Activated naive CD4-positive, alpha-beta T cell treated with anti-CD3 and anti-CD28 coated beads for 36 hours (primary cell): ENCODE measurements at places on chromosomes 4 and X.
A peak's percentile ranks its signal among the peaks of the same experiment; 100 is the strongest.

GRCh38 chrX:7286168-7286837 lies 138.3 kb upstream of the PUDP start:
- no peak overlapping the region for H3K27ac ChIP-seq
- H3K27me3 ChIP-seq = no peaks in the 10 kb centered on the region
- H3K4me1 ChIP-seq = no peaks in the 10 kb centered on the region

DNA sequence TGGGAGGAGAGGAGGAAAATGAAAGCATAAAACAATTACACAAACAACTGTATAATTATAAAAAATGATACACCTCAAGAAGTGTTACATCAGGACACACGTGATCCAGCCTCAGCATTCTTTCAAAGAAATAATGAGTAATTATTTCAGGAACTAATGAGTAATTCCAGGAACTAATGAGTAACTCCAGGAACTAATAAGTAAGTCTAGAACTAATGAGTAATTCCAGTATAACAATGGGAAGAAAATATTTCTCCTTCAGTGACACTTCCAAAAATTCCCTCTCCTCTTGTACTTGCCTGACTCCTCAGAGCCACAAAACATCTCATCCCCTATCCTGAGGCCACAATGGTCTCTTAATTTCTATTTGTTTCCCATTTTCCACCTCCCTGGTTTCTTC lies 63.5 kb upstream of the COL25A1 start:
- no peak overlapping the region for H3K4me3 ChIP-seq
- peaks cover 5% of the 10 kb centered on the region for H3K4me1 ChIP-seq
- H3K27me3 ChIP-seq = peaks cover 2% of the 10 kb centered on the region
- no peak overlapping the region for H3K27ac ChIP-seq

DNA sequence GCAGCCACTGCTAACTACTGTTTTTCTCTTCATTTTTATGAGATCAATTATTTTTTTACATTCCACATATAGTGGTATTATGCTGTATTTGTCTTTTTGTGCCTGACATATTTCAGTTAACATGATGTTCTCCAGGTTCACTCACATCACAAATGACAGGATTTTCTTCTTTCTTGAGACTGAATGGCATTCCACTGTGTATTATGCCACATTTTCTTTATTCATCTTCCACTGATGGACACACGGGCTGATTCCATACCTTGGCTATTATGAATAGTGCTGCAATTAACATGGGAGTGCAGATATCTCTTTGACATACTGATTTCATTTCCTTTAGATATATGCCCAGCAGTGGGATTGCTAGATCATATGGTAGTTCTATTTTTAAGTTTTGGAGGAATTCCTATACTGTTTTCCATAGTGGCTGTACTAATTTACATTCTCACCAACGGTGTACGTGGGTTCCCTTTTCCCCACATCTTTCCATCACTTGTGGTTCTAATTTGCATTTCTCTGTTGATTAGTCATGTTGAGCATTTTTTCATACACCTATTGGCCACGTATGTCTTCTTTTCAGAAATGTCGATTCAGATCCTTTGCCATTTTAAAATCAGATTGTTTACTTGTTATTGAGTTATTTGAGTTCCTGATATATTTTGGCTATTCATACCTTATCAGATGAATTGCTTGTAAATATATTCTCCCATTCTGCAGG lies 14.9 kb upstream of the ZCCHC4 start:
- H3K27ac ChIP-seq = no peak overlapping the region
- H3K36me3 ChIP-seq = no peaks in the 10 kb centered on the region
- no peaks in the 10 kb centered on the region for H3K4me1 ChIP-seq
- H3K4me3 ChIP-seq = no peak overlapping the region
- H3K27me3 ChIP-seq = peaks cover 6% of the 10 kb centered on the region

- no peaks in the 10 kb centered on the region for H3K36me3 ChIP-seq
- H3K4me3 ChIP-seq = no peak overlapping the region
- H3K4me1 ChIP-seq = no peaks in the 10 kb centered on the region
- H3K27ac ChIP-seq = no peak overlapping the region
- H3K27me3 ChIP-seq = no peaks in the 10 kb centered on the region
- no peak for DNase-seq
Observed at GRCh38 chrX:36344301-36344700, 424.8 kb downstream of the CFAP47 start.

GRCh38 chr4:170772429-170772828 lies 682.7 kb upstream of the AADAT start:
- H3K27ac ChIP-seq = no peak overlapping the region
- no peaks in the 10 kb centered on the region for H3K4me1 ChIP-seq
- no peaks in the 10 kb centered on the region for H3K36me3 ChIP-seq
- no peaks in the 10 kb centered on the region for H3K27me3 ChIP-seq
- H3K4me3 ChIP-seq = no peak overlapping the region

GRCh38 chr4:1192091-1192492 lies 19.7 kb upstream of the SPON2 start:
- no peak overlapping the region for H3K4me3 ChIP-seq
- no peak for DNase-seq
- no peaks in the 10 kb centered on the region for H3K36me3 ChIP-seq

DNA sequence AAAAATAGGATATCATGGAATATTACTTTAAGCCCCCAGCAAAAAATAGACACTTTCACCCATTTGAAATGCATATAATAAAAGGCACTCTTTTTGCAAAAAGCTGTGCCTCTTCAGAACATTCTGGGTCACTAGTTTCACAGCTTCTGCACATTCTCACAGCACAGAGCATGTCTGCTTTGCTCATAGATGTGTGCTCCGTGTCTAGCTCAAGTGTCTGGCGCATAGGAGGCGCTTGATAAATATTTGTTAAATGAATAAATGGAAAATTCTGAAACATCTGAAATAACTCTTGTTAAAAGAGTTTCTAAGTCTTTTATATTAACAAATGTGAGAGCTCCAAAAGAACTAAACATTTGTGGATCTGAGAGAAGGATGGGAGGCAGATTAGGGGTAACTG lies 275.2 kb downstream of the PTTG2 start:
- no peaks in the 10 kb centered on the region for H3K36me3 ChIP-seq
- H3K27ac ChIP-seq = no peak overlapping the region
- no peaks in the 10 kb centered on the region for H3K27me3 ChIP-seq

DNA sequence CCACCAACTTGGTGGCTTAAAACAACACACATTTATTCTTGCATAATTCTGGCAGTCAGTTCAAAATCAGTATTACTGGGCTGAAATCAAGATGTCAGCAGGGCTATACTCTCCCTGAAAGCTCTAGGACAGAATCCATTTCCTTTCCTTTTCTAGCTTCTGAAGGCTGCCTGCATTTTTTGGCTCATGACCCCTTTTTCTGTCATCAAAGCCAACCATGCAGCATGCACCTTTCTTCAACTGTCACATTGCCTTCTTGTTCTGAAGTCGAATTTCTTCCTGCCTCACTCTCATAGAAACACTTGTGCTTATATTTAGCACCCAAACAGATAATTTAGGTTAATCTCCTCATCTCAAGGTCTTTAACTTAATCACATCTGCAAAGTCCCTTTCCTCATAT lies 79.8 kb upstream of the PPP1R2C start:
- peaks cover 4% of the 10 kb centered on the region for H3K4me1 ChIP-seq
- no peaks in the 10 kb centered on the region for H3K36me3 ChIP-seq
- no peaks in the 10 kb centered on the region for H3K27me3 ChIP-seq
- H3K27ac ChIP-seq = no peak overlapping the region

DNA sequence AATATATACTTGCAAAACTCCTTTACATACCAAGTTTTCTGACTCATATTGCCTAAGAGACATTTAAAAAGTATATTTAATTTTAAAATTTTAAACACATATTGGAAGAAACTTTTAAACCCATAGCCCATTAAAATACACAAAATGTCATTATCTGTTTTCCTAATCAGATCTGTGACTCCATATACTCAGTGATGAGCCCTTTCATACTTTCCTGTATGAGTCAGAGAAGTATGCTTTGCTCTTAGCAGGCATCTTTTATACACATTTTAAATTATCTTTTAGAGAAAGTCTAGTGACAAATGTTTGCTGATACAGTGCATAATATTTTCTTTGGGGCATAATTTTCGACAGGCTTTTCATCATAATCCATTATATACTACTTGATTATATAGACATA lies 26.4 kb downstream of the SPIN3 start:
- no peak overlapping the region for H3K4me3 ChIP-seq
- no peak for DNase-seq
- peaks cover 11% of the 10 kb centered on the region for H3K36me3 ChIP-seq
- H3K4me1 ChIP-seq = peaks cover 6% of the 10 kb centered on the region

DNA sequence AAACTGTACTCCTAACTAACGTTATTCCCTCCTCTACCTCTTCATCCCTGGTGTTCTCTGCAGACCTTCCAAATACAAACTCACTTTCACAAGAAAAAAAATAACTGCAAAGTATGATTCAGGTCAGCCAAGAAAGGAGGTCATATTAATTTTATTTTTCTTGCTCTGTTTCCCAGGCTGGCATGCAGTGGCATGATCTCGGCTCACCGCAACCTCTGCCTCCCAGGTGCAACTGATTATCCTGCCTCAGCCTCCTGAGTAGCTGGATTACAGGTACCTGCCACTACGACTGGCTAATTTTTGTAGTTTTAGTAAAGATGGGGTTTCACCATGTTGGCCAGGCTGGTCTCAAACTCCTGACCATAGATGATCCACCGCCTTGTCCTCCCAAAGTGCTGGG lies 156.6 kb downstream of the CHIC2 start:
- H3K27me3 ChIP-seq = peaks cover 46% of the 10 kb centered on the region
- DNase-seq = no peak

GRCh38 chr4:121726642-121727268 lies 30.0 kb upstream of the ANXA5 start:
- no peaks in the 10 kb centered on the region for H3K27me3 ChIP-seq
- DNase-seq = peak; percentile 36
- H3K27ac ChIP-seq = no peak overlapping the region
- H3K4me3 ChIP-seq = no peak overlapping the region
- peaks cover 5% of the 10 kb centered on the region for H3K4me1 ChIP-seq

GRCh38 chr4:33296876-33297455 lies 2576.8 kb downstream of the PCDH7 start:
- H3K4me1 ChIP-seq = no peaks in the 10 kb centered on the region
- no peak for DNase-seq
- H3K27ac ChIP-seq = no peak overlapping the region

DNA sequence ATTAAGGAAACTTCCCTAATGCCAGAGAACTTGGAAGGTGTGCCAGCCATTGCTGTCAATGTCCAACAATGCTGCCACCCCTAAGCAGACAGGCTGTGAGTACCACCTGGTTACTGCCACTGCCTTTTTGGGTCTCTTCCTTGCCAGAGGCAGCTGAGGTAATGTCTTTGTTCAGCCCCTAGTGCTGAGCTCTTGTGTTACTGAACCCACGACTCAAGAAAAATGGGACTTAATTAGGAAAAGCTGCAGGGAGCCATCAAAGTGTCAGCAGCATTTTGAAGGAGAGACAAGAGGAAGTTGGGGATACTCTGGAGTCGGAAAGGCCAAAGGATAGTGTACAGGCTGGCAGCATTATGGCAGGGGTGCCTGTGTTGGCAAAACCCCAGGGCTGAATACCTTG lies 283.7 kb downstream of the AFF2 start:
- DNase-seq = no peak
- peaks cover under 1% of the 10 kb centered on the region for H3K36me3 ChIP-seq
- no peaks in the 10 kb centered on the region for H3K4me1 ChIP-seq
- no peaks in the 10 kb centered on the region for H3K27me3 ChIP-seq
- H3K27ac ChIP-seq = no peak overlapping the region

DNA sequence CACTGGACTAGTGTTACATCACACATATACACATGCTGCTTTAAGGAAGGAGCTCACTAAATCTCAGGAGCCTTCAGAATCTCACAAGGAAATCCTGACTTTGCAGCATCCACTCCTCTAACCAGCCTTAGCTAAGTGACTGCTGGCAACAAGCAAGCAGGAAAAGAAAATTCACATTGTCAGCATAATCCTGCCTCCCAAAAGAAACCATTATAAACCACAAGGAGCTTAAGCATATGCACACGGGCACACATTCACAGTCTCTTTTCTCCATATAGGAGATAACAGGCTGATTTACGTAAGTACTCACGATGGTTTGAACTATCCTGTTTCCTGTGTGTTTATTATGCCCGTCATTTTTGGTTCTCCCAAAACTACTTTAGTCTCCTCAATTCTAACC lies 136.3 kb downstream of the TMEM144 start:
- no peak overlapping the region for H3K27ac ChIP-seq
- no peaks in the 10 kb centered on the region for H3K4me1 ChIP-seq
- no peak for DNase-seq
- no peaks in the 10 kb centered on the region for H3K36me3 ChIP-seq

DNA sequence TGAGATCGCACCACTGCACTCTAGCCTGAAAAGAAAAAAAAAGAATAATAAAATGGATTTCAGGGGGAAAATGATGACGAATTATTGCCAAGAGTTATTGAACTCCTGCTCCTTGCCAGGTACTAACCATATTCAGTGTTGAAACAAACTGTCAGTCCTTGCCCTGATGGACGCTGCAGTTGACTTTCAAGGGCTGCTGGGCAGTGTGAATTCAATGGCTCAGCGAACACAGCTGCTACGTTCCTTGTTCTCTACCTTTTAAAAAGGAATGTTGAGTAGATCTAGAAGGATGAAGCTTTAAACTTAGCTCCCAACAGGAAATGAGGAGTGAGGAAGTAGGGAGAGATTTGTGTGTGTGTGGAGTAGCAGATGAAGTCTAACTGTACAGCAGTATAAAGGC lies 2.7 kb downstream of the LIMCH1 start:
- no peak for DNase-seq
- H3K27me3 ChIP-seq = peaks cover 4% of the 10 kb centered on the region
- H3K36me3 ChIP-seq = no peaks in the 10 kb centered on the region
- no peak overlapping the region for H3K27ac ChIP-seq
- no peaks in the 10 kb centered on the region for H3K4me1 ChIP-seq

GRCh38 chrX:31199840-31200114 lies 127.9 kb upstream of the FTHL17 start:
- DNase-seq = no peak
- H3K27me3 ChIP-seq = no peaks in the 10 kb centered on the region
- H3K27ac ChIP-seq = no peak overlapping the region
- H3K4me3 ChIP-seq = no peak overlapping the region
- H3K4me1 ChIP-seq = no peaks in the 10 kb centered on the region

DNA sequence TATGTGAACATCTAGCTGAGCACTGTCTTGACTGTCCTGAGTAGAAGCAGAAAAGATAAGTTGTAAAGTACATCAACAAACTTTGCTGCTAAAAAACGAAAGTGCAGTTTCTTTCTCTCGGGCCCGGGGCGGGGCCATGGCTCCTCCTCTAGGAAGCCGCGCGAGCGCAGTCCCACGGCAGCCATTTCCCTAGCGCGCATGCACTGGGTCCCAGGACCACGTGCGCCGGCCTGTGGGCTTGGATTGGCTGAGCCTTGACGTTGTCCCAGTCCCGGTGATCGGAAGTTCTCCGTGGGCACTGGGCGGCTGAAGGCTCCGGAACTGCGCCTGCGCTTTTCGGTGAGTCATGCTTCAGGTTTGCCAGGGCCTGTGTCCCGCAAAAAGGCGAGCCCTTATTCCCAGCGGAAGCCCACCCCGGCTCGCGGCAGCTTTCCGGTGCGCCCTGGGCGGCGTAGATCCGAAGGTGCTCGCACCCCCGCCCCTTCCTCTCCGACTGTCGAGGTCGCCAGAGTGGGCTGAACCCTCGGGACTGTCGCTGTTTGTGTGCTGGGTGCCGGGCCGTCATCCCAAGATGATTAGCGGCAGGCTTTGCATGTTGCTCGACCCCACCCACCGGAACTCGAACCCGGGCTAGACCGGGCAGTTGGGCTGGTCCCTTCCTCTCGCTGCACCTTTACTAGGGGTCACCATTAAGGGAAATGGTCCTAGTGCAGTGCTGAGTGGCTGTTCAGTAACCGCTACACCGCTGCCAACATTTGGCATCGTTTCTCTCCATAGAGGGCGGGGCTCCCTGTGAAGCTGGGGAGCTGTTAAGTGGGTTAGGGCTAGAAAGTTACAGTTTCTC lies at the start of gene TCEANC:
TSS of gene TCEANC (plus strand) at position 292 of the 844 bp plus-strand sequence. CDS start 9,368 bp downstream, outside the sequence.
- peaks cover 2% of the 10 kb centered on the region for H3K36me3 ChIP-seq
- DNase-seq = peak; percentile 95
- H3K4me3 ChIP-seq = peak within 1 kb of the TSS; percentile 88
- peak within 1 kb of the TSS; percentile 93 for H3K27ac ChIP-seq
- H3K27me3 ChIP-seq = no peaks in the 10 kb centered on the region
- H3K4me1 ChIP-seq = peaks cover 24% of the 10 kb centered on the region
